CD4-positive, alpha-beta T cell (primary cell): ENCODE measurements at places on chromosomes 6 and 20.

DNA sequence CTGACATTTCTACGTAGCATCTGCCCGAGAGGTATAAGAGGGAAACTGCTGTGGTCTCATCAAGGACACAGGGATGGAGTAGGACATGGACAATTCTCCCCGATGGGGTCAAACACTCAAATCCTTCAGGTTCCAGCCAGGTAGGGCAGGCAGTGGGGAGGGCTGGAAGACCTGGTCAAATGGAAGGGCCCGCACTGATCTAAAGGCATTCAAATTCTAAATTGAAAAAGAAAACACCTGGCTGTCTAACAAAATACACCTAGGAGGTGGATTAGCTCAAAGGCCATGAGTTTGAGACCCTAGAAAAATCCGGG lies 8.2 kb downstream of the DUSP15 start:
- no peak for DNase-seq

DNA sequence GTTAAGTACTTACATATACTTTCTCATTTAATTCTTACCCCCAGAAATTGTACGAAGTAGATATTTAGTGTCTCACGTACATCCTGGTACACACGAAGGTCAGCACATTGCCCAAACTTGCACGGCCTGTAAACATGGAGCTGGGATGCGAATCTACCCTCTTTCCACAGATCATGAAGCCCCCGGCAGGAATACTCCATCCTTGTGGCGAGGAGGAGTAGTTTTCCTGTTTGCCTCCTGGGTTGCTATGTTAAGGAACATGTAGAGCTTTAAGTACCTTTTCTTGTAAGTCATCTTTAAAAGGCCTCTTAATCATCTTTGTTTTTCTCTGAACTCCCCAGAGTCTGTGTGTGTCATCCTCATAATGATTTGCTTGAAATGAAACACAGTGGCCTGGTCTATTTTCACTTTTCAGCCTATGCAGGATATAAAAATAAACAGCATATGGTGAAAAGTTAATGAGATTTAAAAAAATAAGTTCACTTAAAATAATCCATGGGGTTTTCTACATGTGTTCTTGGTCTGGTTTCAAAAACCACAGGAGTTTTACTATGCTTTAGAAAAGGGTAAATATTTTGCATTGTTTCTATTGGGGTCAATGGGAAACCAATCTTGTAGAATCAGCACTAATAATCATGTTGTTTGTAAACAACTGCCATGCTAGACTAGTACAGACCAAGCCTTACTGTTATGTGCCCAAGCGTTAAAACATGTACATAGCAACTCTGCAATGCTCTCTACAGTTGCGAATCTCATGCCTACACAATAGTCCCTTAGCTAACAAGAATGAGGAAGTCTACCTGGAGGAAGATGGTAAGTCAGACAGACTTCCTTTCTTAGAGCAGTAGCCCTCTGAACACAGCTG lies 9.3 kb upstream of the ARID1B start:
- DNase-seq: no peak

GRCh38 chr20:32678948-32679347 lies 5.2 kb upstream of the C20orf203 start:
- no peak for DNase-seq

DNA sequence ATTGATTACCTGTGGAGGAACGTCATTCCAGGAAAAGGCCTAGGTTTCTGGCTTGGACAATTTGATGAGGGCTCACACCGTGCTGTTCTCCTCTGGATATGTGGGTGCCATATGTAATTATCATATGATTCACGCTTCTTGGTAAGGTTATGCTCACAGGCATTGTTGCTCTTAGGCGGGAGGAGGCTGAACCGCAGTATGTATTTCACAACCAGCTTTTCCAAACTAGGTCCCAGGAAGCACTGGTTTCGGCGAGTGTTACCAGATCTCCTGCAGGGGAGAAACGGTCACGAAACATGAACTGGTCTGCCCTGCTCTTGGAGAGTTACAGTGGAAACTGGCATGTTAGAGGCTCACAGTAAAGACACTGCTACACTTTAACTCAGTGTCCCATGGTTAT lies 793 bp upstream of the FAM50B start:
- no peak for DNase-seq

DNA sequence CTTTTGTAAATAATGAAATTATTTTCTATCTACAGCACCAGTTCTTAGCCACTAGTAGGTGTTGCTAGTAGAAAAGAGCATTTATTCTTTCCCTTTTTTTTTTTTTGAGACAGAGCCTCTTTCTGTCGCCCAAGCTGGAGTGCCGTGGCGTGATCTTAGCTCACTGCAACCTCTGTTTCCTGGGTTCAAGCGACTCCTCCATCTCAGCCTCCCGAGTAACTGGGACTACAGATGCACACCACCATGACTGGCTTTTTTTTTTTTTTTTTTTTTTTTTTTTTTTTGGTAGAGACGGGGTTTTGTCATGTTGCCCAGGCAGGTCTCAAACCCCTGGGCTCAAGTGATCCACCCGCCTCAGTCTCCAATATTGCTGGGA lies 6.7 kb downstream of the PCMT1 start:
- DNase-seq: no peak
